ENCODE measurements at places on chromosomes 12 and 14.
A peak's percentile ranks its signal among the peaks of the same experiment; 100 is the strongest.

DNA sequence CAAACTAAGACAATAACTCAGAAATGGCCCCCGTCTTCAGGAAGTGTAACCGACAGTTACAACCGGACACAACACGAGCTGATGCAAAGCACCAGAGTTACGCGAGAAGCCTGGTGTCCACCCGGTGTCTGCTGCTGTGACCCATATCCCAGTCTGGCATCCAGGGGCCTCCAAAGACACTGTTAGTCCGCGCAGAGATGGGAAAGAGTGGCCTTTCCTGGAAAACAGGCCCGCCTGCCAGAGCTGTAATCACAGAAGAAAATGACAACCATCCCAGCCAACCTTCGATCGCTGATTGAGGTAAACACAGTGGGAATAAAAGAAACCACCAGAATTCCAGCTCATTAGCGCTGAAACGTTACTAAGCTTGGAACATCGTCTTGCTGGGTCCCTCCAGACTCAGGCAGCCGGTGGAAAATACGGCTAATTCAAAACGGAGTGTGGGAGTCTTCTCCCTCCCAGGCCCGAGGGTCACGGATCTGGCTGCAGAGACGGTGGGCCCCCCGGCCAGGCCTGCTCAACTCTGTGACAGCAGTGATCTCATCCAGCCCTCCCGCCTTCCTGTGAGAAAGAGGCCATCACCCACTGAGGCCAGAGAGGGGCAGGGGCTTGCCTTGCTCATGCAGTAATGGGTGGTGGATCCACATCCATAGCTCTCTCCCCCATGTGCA lies 273.9 kb upstream of the RTL1 start:
- no peak for DNase-seq

DNA sequence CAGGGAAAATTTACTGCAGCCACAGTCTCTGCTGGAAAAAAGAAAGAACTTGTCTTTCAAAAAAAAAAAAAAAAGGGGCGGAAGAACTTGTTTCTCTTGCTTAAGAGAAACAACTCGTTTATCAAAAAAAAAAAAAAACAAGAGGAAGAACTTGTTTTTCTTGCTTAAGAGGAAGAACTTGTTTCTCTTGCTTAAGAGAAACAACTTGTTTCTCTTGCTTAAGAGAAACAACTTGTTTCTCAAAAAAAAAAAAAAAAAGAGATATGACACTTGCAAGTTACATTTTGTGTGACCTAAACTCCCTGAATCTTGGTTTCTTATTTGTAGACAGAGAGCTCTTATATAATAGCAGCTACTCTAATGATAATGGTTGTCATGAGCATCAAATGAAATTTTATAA lies 44.7 kb upstream of the USP15 start:
- no peak for DNase-seq

- no peak for DNase-seq
Observed at GRCh38 chr14:61104358-61104757, 123.3 kb downstream of the SLC38A6 start.

- no peak for DNase-seq
Observed at GRCh38 chr14:23160924-23161522, 22.4 kb downstream of the SLC7A8 start.

DNA sequence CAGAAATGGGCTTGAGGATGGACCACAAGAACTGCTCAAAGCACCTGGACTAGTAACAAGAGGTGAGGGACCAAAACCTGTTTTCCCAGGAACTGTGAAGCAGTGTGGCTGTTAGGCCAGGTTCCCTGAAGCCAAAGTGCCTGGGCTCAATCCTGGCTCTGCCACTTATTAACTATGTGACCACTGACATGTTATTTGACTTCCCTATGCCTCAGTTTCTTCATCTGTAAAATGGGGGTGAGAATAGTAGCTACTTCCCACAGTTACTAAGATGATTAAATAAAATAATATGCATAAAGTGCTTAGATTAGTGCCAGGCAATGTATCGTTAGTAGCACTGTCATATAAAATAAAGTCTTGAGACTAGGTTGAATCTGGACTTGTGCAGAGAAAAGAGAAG lies 25.6 kb downstream of the SMUG1 start:
- DNase-seq = no peak

DNA sequence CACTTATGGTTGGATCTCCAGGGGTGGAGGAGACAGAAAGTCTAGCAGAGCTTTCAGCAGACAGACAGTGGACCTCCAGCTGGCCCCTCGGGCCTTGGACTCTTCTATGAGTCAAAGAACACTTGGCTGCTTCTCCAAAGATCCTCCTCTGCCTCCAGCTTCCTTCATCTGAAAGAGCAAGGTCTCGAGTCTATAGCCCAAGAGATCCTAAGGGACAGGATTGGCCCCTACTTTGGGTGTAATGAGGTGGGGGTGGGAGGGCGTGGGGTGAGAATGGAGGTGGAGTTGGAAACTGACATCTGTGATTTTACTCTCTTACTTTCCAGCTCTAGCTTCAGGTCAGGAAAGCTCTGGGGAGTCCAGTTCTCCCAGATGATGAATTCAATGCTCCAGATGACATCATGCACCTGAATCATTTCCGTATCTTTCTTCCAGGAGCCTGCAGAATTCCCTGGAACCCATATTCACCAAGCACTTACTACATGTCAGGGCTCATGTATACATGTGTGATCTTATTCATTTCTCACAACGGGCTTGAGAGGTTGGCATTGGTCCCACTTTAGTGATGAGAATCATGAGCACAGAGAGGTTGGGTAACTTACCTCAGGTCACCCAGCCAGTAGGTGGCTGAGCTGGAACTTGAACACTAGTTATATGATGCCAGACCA lies 10.2 kb upstream of the PGF start:
- no peak for DNase-seq

- DNase-seq = no peak
Observed at GRCh38 chr12:27902651-27903050, 69.9 kb downstream of the PTHLH start.

GRCh38 chr12:31117203-31118011 lies 43.7 kb downstream of the DDX11 start:
- peak; percentile 80 for DNase-seq

GRCh38 chr12:7142056-7142644 lies 12.0 kb downstream of the CLSTN3 start:
- no peak for DNase-seq

GRCh38 chr12:47035484-47035883 lies 43.9 kb upstream of the PCED1B start:
- DNase-seq = no peak

DNA sequence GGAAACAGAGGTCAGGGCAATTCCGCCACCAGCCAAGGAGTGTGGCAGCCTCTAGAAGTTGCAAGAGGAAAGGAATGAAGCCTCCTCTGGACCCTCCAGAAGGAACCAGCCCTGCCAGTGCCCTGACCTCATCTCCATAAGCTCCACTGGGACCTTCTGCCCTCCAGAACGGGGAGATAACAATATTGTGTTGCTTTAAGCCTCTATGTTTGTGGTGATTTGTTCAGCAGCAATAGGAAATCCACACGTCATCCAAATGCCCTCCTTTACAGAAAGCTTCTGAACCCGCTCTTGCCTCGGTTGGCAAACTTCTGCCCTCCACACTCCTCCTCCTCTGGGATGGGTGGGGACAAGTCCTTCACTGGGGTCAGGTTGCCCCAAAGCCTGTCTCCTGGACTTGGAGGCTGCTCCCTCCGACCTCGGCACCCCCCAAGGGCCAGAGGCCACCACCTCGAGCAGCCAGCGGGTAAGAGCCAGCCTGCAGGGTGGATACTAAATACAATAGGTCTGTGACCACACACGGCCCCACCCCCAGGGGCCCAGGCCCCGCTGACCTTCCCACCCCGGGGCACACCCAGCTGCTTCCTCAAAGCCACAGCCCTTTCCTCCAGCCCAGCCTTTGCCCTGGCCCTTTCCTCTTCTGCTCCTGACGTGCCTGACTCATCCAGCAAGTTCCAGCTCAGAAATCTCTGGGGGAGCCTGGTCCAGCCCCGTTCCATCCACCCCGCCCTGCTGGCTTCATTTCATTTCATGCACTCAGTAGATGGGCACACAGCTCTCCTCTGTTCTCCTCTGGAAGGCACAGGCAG lies 58.7 kb upstream of the NCOR2 start:
- no peak for DNase-seq

GRCh38 chr14:100328495-100329163 lies 5.5 kb downstream of the SLC25A47 start:
- no peak for DNase-seq

GRCh38 chr12:25764892-25765291 lies 193.6 kb upstream of the RASSF8 start:
- no peak for DNase-seq

DNA sequence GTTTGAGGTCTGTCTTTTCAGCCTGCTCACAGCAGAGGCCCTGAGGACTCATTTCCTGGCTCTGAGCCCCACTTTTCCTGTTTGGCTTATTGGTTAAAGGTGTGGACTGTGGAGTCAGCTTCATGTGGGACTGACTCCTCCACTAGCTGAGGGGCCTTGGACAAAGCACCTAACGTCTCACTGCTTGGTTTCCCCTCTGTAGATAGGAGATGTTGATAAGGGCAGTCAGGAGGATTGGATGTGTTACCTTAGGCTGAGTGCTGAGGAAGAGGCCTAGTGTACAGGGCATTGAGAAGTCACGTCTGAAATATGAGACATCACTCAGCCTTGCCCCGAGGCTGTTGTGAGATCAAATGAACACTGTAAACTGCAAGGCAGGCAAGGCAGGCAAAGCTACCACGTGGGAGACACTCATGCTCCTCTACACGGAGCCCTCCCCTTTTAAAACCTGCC lies 27.1 kb upstream of the TCL1A start:
- no peak for DNase-seq

DNA sequence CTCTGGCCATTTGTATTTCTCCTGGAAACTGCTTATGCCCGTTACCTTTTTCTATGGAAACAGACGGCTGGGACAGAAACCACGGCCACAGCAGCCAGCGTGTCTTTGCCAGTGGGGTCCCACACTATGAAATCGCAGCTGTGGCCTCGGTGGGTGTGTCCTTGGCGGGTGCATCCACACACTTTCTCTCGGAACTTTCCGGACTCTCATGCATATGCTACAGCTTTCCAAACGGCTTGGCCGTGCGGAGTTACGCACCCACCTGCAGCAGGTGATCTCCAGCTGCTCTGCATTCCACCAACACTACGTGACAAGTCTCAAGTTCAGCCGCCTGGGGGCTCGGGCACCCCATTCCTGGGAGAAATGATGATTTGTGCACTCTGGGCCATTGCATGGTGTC lies 1.3 kb upstream of the BTBD6 start:
- DNase-seq = no peak

GRCh38 chr14:95136631-95137030 lies 20.7 kb downstream of the DICER1 start:
- no peak for DNase-seq

All from type B pancreatic cell (in vitro differentiated cells).